Large intestine (tissue), 12 donors: ENCODE measurements at places on chromosomes 3 and 15.
A peak's percentile ranks its signal among the peaks of the same experiment; 100 is the strongest.

DNA sequence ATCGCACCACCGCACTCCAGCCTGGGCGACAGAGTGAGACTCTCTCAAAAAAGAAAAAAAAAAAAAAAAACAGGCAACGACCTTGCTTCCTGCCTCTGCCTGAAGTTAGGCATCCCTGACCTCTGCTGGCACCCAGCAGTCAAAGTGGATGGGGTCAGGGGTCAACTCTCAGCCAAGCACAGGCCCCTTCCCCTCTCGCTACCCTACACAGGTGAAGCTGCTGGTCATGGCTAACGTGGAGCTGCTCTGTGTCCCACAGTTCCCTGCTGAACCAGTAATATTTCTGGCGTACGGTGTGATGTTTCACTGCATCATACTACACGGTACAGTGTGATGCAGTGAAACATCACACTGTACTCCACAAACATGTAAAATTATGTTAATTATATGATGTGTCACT, 13.9 kb upstream of the FRG2C start:
- DNase-seq, result no peak

- no peak for DNase-seq
Measured at GRCh38 chr3:56375654-56376053, 92.6 kb downstream of the ERC2 start.

- DNase-seq, result peak; percentile 34
Measured at GRCh38 chr3:54951405-54951804, 23.5 kb upstream of the LRTM1 start.

GRCh38 chr3:104745313-104745712, 621.4 kb upstream of the ALCAM start:
- DNase-seq, result no peak

- no peak for DNase-seq
Measured at GRCh38 chr15:58770519-58770856, 614 bp upstream of the MINDY2 start.

DNA sequence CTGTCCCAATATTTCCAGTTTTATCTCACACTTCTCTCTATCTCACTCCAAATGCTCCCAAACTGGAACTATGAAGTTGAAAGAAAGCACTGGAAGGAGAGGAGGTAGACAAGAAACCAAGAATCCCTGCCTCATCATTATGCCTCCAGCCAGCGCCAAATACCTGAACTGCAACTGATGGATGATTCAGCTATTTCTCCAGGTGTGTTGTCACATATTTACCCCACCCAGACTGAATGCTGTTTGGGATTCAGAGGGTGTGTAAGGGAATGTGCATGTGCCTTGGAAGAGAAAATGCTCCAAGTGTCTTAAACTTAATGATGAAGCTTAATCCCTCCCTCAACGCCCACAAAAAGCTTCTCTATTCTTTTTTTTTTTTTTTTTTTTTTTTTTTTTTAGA, 269.5 kb upstream of the ATP11B start:
- DNase-seq, result no peak

- DNase-seq, result no peak
Measured at GRCh38 chr15:63458794-63459395, 45.5 kb upstream of the USP3 start.

- DNase-seq, result no peak
Measured at GRCh38 chr15:28097656-28098359, 1.3 kb downstream of the OCA2 start.

DNA sequence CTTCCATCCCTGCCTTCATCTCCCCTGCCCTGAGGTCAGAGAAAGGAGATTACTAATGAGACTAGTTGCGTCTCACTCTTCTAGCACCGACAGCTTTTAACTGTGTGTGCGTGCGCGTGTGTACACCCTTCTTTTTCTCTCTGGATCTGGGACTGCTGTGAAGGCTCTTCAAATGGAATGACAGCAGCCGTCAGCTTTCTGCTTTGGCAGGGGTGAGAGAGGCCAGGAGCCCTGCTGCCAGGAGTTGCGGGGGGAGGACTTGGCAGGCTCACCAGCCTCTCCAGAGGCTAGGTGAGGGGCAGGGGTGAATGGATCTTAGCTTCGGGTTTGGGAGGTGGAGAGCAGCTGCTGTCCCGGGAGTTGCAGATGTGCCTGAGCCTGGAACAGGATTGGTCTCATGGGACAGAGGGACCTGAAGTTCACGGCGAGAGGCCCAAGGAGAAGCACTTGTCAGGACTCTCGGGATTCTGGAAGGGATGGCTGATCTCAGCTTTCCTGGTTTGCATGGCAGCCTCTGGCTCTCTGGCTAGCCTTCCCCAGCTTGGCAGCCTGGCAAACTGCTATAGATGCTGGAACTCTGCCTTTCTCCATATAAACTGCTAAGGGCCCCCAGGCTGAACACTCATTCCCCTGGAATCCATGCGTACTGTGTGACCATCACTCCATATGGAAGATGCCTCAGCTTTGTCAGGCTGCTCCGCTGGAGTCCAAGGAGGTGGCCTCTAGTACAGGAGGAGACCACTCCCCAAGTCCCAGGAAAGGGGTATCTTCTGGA, 16.6 kb downstream of the TEX264 start:
- DNase-seq, result no peak

GRCh38 chr3:143427631-143428030, 308.1 kb downstream of the CHST2 start:
- DNase-seq, result no peak

DNA sequence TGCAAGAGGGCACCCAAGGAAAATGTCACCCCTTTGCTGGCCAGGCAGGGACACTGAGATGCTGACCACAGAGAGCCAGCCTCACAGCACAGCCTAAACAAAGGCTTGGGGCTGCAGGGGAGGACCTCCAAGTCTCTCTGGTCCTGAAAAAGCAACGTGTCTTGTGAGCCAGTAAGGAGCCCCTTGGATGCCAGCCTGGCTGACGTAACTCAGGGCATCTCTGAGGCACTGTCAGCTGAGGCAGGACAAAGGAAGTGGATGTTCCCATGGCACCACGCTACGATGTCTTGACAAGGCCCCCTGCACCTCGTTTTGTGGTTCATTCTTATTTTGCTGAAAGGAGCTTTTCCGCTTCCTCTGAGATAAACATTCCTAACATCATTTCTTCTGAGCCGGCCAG, 160.7 kb downstream of the OR4M2 start:
- DNase-seq, result no peak

DNA sequence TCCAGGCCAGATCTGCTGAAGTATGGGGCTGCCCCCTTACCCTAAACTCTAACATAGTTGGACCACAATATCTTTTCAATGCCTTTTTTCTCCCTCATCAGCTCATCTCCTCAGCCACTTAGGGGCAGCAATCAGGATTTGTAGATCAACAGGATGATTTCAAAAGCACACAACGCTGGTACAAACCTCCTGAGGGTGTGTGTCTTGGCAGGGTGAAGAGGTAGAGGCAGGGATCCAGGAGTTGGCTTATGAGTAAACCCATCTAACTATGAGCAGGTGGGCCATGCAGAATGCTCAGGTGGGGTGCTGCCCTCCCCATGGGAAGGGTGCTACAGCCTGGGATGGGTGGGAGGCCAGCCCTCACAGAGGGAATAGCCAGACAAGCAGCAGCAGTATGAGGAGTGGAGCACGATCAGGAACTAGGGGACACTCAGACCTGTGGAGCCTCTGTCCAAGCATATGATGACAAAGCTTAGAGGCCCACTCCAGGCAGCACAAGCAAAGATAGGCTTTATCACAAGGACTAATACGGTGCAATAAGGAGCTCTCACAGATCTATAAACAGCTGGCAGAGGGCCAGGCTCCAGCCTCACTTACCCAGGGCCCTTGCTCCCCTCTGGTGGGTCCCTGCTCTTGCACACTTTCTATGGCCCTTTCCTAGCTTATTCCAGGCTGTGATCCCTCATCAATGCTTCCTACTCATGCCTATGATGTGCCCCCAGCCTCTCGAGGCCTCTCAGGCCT, 32.2 kb downstream of the IL20RB start:
- peak; percentile 75 for DNase-seq
